Activated T-cell treated with anti-CD3 and anti-CD28 coated beads, Interleukin-2, amount 50 U/mL, for 72 hours (primary cell): ENCODE measurements at places on chromosomes 11 and 22. TPM values are rescaled to one million over a fixed set of nuclear protein-coding genes. Genes with fewer than 3 reads are reported as not detected.

Gene GLB1L2
- 1.1 TPM for total RNA-seq

Gene TREH
- not detected for total RNA-seq

Gene GCAT
- 14.9 TPM for total RNA-seq

Gene OR10D3
- not detected for total RNA-seq

Gene CHKA
- total RNA-seq: 11.6 TPM

Gene FAM227A
- total RNA-seq: 0.34 TPM

Gene USP47
- total RNA-seq: 85.6 TPM
